ENCODE measurements at places on chromosomes 1 and 21.

DNA sequence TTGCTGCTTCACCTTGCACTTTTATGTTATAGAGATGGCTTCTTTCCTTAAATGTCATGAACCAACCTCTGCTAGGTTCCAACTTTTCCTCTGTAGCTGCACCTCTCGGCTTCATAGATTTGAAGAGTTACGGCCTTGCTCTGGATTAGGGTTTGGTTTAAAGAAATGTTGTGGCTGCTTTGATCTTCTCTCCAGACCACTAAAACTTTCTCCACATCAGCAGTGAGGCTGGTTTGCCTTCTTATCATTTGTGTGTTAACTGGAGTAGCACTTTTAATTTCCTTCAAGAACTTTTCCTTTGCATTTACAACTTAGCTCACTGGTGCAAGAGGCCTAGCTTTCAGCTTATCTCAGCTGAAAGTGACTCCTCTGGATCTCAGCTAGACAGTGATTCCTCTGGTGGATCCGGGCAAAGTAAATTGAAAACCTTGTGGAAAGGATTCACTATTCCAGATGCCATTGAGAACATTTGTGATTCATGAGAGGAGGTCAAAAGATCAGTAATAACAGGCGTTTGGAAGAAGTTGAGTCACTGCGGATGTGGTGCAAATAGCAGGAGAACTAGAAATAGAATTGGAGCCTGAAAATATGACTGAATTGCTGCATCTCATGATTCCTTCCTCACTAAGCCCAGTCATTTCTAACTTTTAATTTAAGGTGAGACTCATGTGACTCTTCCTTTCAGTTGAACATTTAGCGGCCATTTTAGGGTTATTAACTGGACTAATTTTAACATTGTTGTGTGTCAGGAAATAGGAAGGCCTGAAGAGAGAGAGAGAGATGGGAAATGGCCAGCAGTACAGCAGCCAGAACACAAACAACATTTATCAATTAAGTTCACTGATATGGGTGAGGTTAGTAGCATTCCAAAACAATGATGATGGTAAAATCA, 16.2 kb upstream of the RGS1 start:
- DNase-seq, result no peak

DNA sequence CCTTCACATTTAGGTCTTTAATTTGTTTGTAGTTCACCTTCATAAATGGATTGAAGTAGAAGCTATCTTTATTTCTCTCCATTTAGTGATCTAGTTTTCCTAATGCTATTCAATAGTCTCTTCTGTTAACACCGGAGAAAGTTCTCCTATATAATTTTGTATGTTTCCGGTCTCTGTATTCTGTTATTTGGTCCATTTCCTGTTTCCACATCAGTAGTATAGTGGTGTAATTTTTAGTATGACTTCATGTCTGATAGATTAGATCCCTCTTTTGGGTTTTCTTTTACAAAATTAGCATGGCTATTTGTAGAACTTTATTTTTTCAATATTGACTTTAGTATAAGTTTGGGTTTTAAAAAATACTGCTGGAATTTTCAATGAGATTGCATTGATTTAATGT, 41.6 kb upstream of the PKP1 start:
- no peak for DNase-seq

DNA sequence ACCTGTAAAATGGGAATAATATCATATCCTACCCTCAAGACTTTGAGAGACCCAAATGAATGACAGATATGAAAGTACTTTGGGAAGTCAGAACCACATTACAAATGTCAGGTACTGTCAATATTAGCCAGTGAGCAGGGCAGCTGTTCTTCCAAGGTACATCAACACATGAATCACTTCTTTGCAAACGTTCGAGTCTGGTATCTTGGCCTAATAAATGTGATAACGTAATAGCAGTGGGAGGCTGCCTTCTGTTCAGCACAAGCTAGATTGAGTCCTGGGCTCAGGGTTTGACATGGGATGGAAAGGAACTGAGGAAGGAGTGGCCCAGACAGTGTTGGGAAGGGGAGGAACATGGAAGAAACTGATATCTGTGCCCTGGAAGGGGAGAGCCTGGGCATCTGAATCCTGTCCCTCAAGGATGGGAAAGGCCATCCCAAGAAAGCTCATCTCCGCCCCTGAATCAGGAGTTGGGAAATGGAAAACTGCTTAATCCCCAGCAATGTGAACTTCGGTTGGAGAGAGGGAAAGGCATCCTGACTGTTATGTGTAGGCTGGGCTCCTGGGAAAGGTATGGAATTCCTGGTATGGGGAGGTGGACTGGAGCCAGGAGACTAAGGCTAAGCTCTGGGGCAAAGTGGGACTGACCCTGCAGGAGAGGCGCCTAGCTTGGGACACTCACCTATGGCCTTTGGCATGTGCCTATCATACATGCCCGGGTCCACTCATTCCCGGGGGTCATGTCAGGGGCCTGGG, 14.3 kb downstream of the KCNC4 start:
- DNase-seq, result no peak

DNA sequence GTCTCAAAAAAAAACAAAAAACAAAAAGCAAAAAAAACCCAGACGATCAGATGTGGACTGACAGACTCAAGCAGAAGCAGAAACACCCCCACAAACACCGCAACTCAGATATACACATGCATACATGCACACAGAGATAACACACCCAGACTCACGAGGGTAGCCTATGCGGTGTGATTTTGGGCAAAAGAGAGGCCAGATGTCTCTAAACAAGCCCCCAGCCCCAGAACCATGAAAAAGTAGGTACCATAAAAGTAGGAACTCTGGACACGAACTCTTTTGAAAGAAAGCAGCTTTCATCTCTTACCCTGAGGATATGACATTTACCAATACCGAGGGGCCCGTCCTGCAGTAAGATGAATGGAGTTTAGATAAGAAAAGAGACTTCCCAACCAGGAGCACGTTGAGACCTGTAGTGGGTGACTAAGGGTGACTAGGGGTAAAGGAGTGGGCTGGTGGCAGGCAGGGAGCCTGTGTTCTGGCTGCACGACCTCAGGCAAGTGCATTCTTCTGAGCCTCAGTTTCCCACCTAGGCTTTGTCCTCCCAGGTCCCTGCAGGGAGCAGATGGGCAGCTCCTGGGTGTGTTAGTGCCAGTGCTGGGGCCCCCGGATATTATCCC, 1.5 kb upstream of the TINAGL1 start:
- no peak for DNase-seq

DNA sequence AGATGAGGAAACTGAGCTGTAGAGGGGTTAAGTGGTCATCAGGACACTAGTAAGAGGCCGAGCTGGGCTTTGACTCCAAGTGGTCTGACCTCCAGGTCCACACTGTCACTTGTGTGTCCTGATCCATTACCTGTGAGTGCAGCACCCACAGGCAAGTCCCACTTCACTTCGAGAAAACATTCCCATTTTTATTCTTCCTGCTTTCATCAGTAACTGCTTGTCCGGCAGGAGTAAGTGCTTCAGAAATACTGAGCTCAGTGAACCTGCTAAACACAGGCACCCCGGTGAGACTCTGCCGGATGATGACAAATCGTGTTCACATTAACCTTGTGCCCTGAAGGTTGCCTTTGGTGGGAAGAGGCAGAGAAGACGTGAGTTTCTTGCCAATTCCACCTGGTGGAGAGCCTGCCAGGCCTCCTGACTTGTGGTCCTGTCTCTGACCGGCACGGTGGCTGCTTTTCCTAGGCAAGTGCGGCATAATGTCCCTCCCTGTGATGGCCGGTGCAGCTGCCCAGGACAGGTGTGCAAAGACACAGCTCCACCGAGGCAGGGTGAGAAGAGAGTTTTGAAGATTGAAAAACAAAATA, 29.4 kb downstream of the ZBTB18 start:
- DNase-seq, result peak; percentile 71

GRCh38 chr1:203462878-203463277, 12.7 kb upstream of the PRELP start:
- DNase-seq, result no peak

- no peak for DNase-seq
Measured at GRCh38 chr1:175090780-175091179, 23.1 kb downstream of the TNN start.

GRCh38 chr1:219938706-219939105, 10.3 kb upstream of the SLC30A10 start:
- no peak for DNase-seq
